ENCODE measurements at places on chromosomes 2 and 18.

- no peak for DNase-seq
Measured at GRCh38 chr18:48776641-48777025, 174.1 kb downstream of the SMAD7 start.

GRCh38 chr2:74006459-74006858 lies 21.7 kb downstream of the TET3 start:
- DNase-seq: no peak

- DNase-seq: no peak
Measured at GRCh38 chr18:44719519-44720060, 38.9 kb downstream of the SETBP1 start.

GRCh38 chr18:48583573-48583972 lies 44.7 kb downstream of the CTIF start:
- DNase-seq: no peak

GRCh38 chr2:88331239-88331638 lies 121.3 kb downstream of the FOXI3 start:
- DNase-seq: no peak

GRCh38 chr2:8193146-8193545 lies 488.7 kb upstream of the ID2 start:
- DNase-seq: no peak

- DNase-seq: no peak
Measured at GRCh38 chr2:241904791-241905710, 35.5 kb downstream of the RTP5 start.

- no peak for DNase-seq
Measured at GRCh38 chr18:35289293-35289692, 736 bp downstream of the ZSCAN30 start.

DNA sequence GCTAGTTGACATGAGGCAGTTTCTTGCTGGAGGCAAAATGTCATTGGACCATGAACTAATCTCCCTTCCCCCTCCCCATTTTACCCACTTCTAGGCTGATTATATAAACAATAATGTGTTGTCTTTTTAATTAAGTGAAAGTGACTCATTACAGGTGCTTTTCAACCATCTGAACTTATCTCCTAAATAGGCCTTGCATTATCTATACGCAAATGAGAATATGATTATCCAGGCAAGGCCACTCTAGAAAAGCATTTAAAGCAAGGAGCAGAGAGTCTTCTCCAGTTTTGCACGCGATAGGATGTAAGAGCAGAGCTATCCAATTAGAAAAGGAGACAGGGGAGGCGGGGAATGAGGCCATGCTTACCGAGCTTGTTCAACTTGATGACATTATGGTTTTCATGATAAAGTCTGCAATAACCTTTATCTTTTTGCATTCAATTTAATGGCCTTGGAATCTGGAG lies 286.1 kb upstream of the SIX3 start:
- no peak for DNase-seq

GRCh38 chr2:152183401-152184073 lies 8.0 kb upstream of the STAM2 start:
- DNase-seq: no peak

- DNase-seq: no peak
Measured at GRCh38 chr2:201913201-201913600, 106.9 kb downstream of the CDK15 start.

- DNase-seq: no peak
Measured at GRCh38 chr2:199392363-199392762, 65.4 kb downstream of the SATB2 start.

GRCh38 chr2:769771-770170 lies 92.6 kb upstream of the TMEM18 start:
- DNase-seq: no peak

Data from central memory CD8-positive, alpha-beta T cell (primary cell).